ENCODE measurements at places on chromosomes 5 and 9.

GRCh38 chr5:147887930-147888329 lies 9.4 kb downstream of the SCGB3A2 start:
- DNase-seq = no peak
- no peak overlapping the region for H3K27ac ChIP-seq
- H3K4me1 ChIP-seq = no peaks in the 10 kb centered on the region
- no peak overlapping the region for H3K4me3 ChIP-seq

- H3K36me3 ChIP-seq = no peaks in the 10 kb centered on the region
- H3K4me3 ChIP-seq = no peak overlapping the region
- H3K27me3 ChIP-seq = no peaks in the 10 kb centered on the region
Measured at GRCh38 chr5:160565376-160565775, 143.7 kb downstream of the PTTG1 start.

DNA sequence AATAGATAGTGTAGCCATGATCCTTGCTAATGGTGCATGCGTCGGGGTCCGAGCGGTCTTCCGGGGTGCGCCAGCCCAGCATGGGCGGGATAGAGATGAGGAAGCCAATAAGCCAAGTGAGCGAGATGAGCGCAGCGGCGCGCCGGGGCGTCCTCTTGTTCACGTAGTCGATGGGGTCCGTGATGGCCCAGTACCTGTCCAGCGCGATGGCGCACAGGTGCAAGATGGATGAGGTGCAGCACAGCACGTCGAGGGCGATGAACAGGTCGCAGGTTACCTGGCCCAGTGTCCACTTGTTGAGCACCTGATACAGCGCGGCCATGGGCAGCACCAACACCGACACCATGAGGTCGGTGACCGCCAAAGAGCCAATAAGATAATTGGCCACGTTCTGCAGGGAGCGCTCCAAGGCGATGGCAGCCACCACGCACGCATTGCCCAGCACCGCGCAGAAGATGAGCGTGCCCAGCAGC lies 1.1 kb downstream of the HTR1A start:
- H3K4me3 ChIP-seq = no peak overlapping the region
- no peaks in the 10 kb centered on the region for H3K4me1 ChIP-seq
- H3K27me3 ChIP-seq = peaks cover 26% of the 10 kb centered on the region
- no peak overlapping the region for H3K27ac ChIP-seq
- DNase-seq = no peak

GRCh38 chr9:75718677-75719076 lies 171.8 kb upstream of the PCSK5 start:
- no peaks in the 10 kb centered on the region for H3K36me3 ChIP-seq
- DNase-seq = no peak
- no peak overlapping the region for H3K27ac ChIP-seq
- no peaks in the 10 kb centered on the region for H3K27me3 ChIP-seq

DNA sequence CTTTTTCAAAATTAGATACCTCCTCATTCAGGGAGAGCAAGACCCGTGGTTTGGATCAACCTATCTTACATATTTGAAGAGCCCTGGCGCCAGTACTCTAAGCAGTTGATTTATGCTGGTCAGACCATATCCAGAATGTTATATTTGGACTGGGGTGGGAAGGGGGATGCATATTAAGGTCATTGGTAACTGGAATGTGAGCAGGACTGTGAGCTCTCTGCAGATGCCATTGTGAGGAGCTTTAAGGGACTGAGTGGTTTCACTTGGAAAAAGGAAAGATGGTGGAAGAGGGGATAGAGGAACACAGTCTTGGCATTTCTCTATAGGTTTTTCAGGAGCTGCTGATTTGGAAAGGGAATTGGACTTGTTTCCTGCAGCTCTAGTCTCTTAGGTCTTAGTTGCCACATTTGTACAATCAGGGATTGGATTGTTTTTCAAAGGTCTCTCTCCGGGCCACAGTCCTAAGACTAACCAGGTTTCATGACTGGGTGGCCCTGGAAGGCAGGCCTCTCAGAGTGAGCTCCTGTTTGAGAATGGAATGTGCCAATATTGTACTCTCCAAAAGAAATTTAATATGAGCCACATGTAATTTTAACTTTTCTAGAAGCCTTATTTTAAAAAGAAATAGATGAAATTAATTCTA lies 25.8 kb upstream of the F2R start:
- peaks cover 8% of the 10 kb centered on the region for H3K36me3 ChIP-seq
- no peak overlapping the region for H3K4me3 ChIP-seq
- H3K4me1 ChIP-seq = no peaks in the 10 kb centered on the region
- H3K27me3 ChIP-seq = no peaks in the 10 kb centered on the region

DNA sequence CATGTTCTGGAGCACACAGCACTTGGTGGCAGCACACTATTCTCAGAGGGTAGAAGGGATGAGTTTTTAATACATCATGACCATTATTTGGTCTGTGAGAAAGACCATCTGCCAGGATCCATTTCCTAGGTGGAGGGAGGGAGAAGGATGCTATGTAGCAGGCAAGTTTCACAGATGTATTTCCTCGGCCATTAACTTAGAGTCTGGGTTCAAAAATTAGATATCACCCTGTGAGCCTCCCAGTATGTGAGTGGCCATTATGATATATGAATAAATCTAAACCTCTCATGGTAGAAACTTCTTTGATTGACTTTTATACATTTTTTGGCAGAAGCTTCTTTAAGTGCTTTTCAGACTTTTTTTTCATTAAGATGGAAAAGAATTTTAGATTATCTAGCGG lies 133.9 kb downstream of the SREK1 start:
- no peaks in the 10 kb centered on the region for H3K36me3 ChIP-seq
- peaks cover 28% of the 10 kb centered on the region for H3K27me3 ChIP-seq
- no peak for DNase-seq
- no peaks in the 10 kb centered on the region for H3K4me1 ChIP-seq
- no peak overlapping the region for H3K27ac ChIP-seq

- no peak for DNase-seq
- H3K4me3 ChIP-seq = no peak overlapping the region
- H3K36me3 ChIP-seq = peaks cover 4% of the 10 kb centered on the region
- H3K27me3 ChIP-seq = no peaks in the 10 kb centered on the region
Measured at GRCh38 chr5:132688536-132689339, 14.9 kb downstream of the IL4 start.

- H3K27ac ChIP-seq = no peak overlapping the region
- H3K4me3 ChIP-seq = peak overlapping the region; percentile 32
- peaks cover 26% of the 10 kb centered on the region for H3K4me1 ChIP-seq
- H3K36me3 ChIP-seq = peaks cover 2% of the 10 kb centered on the region
- H3K27me3 ChIP-seq = peaks cover 14% of the 10 kb centered on the region
Measured at GRCh38 chr5:607541-608428, 4.4 kb upstream of the CEP72 start.

DNA sequence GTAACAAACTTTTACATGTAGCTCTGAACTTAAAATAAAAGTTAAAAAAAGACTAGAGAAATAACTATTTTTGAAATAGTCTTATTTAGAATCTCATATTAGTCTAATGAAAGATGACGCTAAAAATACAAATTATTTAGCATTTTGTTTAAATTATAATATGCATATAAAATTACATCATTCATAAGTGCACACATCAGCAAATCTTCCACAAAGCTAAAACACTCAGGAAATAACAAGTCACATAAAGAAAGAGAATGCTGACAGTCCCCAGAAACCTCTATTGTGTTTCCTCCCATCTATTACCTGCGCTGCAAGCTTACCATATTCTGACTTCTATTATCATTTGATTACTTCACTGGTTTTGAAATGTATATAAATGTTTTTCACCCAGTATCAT lies 986.9 kb upstream of the SEMA6A start:
- H3K36me3 ChIP-seq = no peaks in the 10 kb centered on the region
- H3K4me3 ChIP-seq = no peak overlapping the region
- no peaks in the 10 kb centered on the region for H3K27me3 ChIP-seq
- DNase-seq = no peak
- H3K4me1 ChIP-seq = no peaks in the 10 kb centered on the region

DNA sequence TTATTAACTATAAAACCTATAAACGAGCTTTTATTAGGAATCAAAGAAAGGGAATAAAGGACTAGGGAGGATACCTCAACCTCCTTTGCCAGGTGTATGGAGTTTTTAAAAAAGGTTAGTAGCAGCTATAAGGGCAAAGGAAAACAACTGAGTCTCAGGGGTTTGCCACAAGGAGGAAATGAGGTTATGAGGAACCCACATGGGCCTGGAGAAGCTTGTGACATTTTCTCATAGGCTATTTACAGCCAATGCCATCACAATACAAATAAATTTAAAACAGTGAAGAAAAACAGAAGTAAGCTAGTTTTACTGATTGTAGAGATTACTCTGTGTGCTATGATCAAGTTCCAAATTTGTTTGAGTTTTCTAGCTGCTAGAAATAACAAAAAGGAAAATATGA lies 92.6 kb downstream of the CDKN2A start:
- H3K36me3 ChIP-seq = peaks cover 12% of the 10 kb centered on the region
- H3K4me1 ChIP-seq = peaks cover 3% of the 10 kb centered on the region
- H3K4me3 ChIP-seq = no peak overlapping the region
- DNase-seq = no peak
- H3K27ac ChIP-seq = no peak overlapping the region

DNA sequence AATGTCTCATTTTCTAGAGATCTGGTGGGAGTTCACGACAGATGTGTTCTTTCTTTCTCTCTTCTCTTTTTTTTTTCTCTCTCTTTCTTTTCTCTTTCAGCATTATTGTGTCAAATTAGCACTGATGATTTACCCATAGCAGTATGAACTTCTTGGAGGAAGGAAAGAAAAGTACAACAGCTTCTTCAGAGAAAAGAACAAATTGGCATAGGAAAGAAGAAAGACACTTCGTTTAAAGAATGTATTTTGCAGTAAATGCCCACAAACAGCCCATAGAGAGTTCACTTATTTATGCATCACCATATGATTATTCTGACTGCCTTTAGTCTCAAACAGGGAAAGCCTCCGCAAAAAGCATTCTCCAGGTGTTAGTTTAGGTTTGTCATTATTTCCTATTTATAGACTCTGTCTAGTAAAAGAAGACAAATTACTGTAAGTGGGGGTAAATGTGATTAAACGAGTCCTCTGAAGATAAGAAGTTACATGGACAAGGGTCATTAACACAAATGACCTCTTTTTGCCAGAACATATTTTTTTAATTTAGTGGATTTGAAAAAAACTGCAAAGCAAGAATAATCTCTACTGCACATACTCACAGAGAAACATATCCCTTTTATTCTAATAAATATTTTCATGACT lies 68.0 kb downstream of the POU5F2 start:
- no peak overlapping the region for H3K27ac ChIP-seq
- H3K4me3 ChIP-seq = no peak overlapping the region
- H3K4me1 ChIP-seq = peaks cover 21% of the 10 kb centered on the region
- no peaks in the 10 kb centered on the region for H3K27me3 ChIP-seq
- DNase-seq = no peak

- H3K4me1 ChIP-seq = peaks cover 38% of the 10 kb centered on the region
- no peak for DNase-seq
- H3K36me3 ChIP-seq = peaks cover 16% of the 10 kb centered on the region
- no peak overlapping the region for H3K27ac ChIP-seq
- H3K4me3 ChIP-seq = no peak overlapping the region
Measured at GRCh38 chr9:93100276-93100636, 4.2 kb downstream of the CARD19 start.

DNA sequence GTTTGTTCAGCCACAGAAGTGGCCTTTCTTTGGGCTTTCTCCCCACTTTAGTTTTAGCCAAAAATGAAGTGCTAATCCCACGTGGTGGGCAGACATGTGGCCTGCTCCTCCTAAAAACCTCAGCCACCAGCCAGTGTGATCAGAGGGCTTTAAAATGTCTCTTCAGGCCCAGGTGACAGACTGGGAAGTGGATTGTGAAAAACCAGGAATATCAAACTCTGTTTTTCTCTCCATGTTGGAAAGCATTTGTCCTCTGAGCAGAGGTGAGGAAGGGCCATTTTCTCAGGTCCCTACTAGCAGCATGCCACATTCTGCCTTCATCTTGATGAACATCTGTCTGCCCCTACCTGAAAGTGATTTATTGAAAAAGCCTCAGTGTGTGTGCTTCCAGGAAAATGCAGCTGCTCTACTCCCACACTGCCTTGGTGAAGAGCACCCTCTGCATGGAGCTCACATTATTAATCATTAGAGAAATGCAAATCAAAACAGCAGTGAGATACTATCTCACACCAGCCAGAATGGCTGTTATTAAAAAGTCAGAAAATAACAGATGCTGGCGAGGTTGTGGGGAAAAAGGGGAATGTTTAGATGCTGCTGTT lies 181.2 kb upstream of the DMAC1 start:
- no peaks in the 10 kb centered on the region for H3K27me3 ChIP-seq
- DNase-seq = no peak
- H3K36me3 ChIP-seq = no peaks in the 10 kb centered on the region

DNA sequence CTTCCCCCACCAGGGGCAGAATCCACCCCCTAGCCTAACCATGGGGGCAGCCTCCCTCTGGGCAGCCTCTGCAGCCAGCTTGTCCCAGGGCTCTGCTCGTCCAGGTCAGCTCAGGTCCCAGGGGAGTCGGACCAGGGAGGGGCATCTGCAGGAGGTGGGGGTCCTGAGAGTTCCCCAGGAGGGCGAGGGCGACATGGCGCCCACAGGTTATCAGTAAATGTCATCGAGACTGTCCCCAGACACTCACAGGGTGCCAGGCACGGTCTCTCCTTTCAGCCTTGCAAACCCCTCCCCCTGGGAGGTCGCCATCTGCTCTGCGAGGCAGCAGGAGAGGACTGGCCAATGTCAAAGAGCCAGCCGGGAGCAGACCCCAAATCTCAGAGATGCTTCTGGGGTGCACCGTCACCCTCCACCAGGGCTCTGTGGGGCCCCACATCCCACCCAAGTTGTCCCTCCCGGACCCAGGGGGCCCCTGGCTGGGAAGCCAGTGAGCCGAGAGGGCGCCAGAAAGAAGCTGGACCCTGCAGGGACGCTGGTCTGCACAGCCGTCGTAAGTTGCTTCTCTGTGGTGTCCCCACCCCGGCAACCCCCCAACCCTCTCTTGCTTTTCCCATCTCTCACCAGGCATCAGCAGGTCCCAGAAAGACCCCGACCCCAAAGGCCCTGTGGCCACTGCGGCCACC lies 69.3 kb downstream of the NTNG2 start:
- peaks cover 4% of the 10 kb centered on the region for H3K27me3 ChIP-seq
- DNase-seq = no peak
- no peak overlapping the region for H3K27ac ChIP-seq
- no peaks in the 10 kb centered on the region for H3K36me3 ChIP-seq

DNA sequence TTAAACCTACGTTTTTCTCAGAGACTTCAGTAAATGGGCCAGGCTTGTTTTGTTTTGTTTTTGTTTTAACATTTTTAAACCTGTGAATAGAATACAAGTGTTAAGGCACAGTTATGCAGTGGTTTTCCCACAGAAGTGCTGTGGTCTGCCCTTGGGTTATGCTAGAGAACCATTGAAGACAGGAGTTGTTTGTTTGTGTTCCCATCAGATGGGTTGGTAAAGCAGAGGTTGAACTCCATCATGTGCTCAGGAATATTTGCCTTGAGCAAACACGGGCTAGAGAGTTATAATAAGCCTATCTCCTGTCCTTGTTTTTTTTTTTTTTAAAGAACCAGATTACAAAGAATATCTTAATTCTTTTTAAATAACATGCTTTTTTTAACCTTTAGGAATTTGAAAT lies 28.5 kb downstream of the RHOBTB3 start:
- peaks cover 42% of the 10 kb centered on the region for H3K4me1 ChIP-seq
- H3K27me3 ChIP-seq = no peaks in the 10 kb centered on the region
- H3K36me3 ChIP-seq = no peaks in the 10 kb centered on the region
- H3K27ac ChIP-seq = peak overlapping the region; percentile 89
- no peak for DNase-seq
- H3K4me3 ChIP-seq = no peak overlapping the region

- H3K36me3 ChIP-seq = no peaks in the 10 kb centered on the region
- peaks cover 24% of the 10 kb centered on the region for H3K4me1 ChIP-seq
- DNase-seq = peak; percentile 82
- peak overlapping the region; percentile 80 for H3K4me3 ChIP-seq
- peaks cover 4% of the 10 kb centered on the region for H3K27me3 ChIP-seq
Measured at GRCh38 chr9:129383561-129384490, 205.8 kb upstream of the IER5L start.

Measured in activated B cell treated with CpG ODN at 0.5 μM for 24 hours (primary cell).